Amniotic stem cell (primary cell): ENCODE measurements at places on chromosomes 16 and 17.

- DNase-seq: no peak
Measured at GRCh38 chr17:8345052-8345690, 5.5 kb downstream of the ODF4 start.

- DNase-seq: no peak
Measured at GRCh38 chr17:78842881-78843565, 2.4 kb upstream of the USP36 start.

GRCh38 chr17:45312477-45313420, 4.1 kb downstream of the MAP3K14 start:
- no peak for DNase-seq

- no peak for DNase-seq
Measured at GRCh38 chr16:62530426-62530825, 494.2 kb upstream of the CDH8 start.

DNA sequence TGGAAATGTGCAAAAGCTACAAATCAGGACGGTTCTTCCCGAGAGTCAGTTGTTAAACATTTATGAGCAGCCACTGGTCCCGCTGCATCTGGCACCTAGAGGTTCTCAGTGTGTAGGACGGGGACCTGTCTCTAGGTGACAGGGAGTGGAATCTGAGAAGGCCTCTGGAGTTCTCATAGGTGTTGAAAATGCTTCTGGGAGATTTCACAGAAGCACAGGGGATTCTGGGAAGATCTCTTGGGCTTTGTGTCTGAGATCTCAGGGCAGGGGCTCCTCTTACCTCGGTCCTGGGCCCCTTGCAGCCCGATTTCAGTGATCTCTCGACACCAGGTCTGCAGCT, 8.9 kb downstream of the ALOX15 start:
- no peak for DNase-seq

GRCh38 chr16:85215478-85216118, 103.3 kb upstream of the CIBAR2 start:
- DNase-seq: no peak

DNA sequence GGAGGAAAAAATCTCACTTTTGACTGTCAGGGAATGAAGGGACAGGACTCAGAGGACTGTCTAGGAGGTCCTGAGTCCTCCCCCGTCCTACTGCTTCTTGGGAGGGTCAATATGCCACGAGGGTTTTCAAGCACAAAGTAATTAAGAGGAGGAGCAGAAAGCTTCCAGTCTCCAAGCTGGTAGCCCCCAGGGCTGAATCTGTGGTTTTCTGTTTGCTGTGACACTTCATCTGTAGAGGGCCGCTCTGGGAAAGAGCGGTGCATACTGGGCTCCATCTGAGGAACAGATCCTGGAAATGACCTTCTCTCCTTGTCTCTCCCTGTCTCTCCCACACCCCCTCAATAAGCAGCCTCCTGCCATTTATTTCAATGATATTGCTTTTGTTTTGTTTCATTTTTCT, 180.1 kb upstream of the SDK2 start:
- no peak for DNase-seq
